Fibroblast of skin of back (primary cell): ENCODE measurements at places on chromosomes 4 and X.

- DNase-seq: peak; percentile 57
Measured at GRCh38 chr4:56048702-56049431, 100.1 kb downstream of the CEP135 start.

DNA sequence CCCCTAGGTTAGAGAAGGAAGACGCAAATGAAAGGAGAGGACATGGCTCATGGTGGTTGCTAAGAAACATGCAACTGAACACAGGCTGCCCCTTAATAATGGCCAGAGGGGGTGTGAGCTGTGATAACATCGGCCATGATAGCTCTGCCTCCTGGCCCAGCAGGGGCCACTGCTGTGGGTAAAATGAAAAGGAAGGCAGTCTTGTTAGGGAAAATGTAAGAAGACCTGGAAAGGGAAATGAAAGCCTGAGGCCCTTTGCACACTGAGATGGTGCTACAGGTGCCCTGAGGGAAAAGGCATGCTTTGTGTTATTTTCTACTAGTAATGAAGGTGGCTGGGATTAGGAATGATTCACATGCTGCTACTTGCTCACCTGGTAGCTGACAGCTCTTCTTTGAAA is 123.6 kb upstream of the MID1 start:
- DNase-seq: no peak

DNA sequence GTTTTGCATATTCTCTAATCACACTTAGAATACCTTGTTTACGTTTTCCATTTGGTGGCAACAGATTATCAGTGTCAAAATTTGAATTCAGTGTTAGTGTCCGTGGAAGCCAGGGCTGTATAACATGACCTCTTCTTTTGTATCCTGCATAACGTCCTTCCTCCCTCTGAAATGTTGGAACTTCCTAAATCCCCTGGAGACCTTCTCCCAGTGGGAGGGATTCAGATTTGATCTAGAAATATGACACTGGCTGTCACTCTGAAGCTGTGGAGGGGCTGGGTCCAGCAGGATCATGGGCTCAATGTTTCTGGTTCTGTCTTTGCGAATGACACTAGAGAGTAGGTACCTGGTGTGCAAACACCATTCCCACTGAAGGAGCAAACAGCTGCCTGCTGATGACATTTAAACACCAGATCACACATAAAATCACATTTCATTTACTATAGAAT is 850 bp upstream of the CXCL3 start:
- DNase-seq: no peak

DNA sequence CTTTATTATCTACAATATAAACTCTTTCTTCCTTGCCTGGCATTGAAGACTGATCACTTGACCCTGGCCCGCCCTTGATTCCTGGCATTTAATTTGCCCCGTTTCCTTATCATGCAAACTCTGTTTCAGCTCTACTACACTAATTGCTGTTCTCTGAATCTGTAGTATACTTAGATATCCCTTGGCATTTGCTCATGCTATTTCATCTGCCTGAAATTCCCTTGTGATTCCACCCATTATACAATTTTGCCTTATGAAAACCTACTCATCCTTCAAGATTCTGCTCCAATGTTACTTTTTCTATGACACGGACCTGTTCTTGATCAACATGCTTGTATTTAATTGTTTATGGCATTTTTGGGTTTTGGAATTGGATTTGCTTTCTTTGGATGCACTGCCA is 459.9 kb upstream of the AMOT start:
- no peak for DNase-seq

DNA sequence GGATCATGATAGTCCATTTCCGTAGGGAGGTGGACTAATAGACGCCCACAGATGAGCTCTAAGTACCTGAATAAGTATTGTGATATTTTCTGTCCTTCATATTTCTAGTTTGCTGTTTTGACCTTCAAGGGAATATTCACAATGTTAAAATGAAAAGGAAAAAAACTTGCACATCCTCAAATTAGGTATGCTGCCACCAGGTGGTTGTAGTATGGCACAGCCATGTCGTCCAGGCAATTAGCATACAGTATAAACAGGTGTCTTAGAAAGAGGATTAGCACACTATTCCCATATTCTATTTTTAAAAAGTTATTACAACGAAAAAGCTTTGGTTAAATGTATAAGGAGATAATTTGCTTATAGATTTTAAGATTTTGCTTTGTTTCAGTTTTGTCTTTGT is 802.0 kb downstream of the RPA4 start:
- DNase-seq: peak; percentile 13

DNA sequence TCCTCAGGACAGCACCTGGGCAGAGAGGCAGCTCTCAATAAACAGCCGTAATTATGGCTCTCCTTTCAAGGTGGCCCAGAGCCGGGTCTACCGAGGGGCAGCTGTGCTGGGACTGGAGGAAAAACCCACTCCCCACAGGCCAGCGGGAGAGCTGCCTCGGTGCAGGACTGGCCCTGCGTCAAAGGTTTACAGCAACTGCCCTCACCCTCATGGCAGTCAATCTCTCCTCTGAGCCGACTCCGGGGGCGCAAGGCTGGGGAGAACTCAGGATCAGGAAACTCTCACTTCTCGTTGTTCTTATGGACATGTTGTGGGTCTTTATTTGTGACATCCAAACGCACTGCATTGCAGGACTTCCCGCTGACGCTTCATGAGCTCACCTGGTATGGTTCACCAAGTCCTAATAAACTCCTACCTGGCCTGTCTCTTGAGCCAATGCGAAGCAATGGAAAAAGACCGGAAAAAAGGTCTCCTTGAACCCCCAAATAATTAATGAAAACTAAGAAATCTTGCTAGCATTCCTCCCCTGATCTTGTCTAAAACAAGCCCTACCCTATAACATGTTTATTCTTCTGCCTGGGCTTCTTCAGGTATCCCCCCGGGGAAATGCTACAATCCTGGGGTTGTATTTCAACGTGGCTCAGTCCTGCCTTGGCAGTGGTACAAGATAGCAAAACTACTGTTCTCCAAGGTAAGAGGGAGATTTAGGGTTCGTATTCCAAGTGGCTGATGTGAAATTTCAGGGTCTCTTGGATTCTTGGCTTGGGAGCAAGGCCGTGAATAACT is 50.1 kb upstream of the CDKN2AIP start:
- no peak for DNase-seq

- DNase-seq: no peak
Measured at GRCh38 chrX:57587062-57587461, 4.7 kb upstream of the ZXDB start.

DNA sequence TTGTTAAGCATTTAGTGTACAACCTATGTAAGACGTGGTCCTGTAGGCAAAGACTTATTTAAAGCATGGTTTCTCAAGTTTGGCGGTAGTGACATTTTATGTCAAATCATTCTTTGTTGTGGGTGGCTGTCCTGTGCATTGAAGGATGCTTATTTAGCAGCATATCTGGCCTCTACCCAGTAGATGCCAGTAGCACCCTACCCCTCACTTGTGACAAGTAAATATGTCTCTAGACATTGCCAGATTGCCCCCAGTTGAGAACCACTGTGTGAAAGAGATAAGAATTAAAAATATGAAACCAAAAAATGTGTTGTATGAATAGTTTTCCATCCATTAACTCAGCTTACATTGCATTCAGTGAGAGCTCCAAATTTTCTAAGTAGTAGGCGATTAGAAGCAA is 25.5 kb downstream of the MMAA start:
- peak; percentile 30 for DNase-seq

- no peak for DNase-seq
Measured at GRCh38 chr4:119646347-119647071, 17.9 kb upstream of the PDE5A start.

- no peak for DNase-seq
Measured at GRCh38 chrX:99795495-99795894, 614.6 kb downstream of the PCDH19 start.

- no peak for DNase-seq
Measured at GRCh38 chrX:80306007-80306406, 114.2 kb upstream of the TENT5D start.

DNA sequence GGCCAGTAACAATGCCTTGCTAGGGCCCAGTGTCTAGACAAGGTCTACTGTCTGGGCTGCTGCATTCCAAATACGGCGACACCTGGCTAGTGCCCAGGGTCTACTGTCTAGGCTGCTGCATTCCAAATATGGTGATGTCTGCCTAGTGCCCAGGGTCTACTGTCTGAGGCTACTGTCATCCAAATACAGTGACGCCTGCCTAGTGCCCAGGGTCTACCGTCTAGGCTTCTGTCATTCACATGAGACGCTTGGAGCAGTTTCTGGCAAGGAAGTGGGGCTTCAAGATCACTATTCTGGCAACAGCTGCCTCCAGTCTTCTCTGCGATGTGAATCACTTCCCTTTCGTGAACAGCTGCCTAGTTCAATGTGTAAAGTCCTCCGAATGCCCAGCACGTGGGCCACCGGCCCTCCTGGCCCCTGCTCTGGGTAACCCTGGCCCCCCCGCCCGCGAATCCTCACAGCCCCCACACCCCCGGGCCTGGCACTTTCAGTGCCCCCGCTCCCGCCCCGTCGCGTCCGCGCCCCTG is 12.7 kb downstream of the ACOX3 start:
- peak; percentile 49 for DNase-seq

- peak; percentile 7 for DNase-seq
Measured at GRCh38 chr4:156820931-156821330, 150.7 kb downstream of the PDGFC start.

- no peak for DNase-seq
Measured at GRCh38 chrX:101081231-101081630, 2.6 kb downstream of the TMEM35A start.

- no peak for DNase-seq
Measured at GRCh38 chr4:106796876-106797275, 239.2 kb downstream of the DKK2 start.

DNA sequence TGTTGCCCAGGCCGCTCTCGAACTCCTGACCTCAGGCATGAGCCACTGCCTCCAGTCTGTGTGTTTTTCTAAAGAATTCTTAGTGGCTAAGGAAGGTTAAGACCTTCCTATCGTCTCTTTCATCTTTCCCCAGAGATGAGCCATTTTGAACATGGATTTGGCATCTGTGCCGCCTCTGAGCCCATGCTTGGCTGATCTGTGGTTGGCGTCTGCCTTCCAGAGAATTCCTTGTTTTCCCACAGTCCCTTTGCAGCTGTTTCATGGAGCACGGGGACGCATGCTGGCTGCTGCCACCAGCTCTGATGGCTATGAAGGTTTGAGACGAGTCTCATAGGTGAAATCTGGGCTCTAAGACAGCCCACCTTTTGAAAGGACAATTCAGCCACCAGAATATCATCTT is 60.4 kb downstream of the SHROOM2 start:
- DNase-seq: no peak

DNA sequence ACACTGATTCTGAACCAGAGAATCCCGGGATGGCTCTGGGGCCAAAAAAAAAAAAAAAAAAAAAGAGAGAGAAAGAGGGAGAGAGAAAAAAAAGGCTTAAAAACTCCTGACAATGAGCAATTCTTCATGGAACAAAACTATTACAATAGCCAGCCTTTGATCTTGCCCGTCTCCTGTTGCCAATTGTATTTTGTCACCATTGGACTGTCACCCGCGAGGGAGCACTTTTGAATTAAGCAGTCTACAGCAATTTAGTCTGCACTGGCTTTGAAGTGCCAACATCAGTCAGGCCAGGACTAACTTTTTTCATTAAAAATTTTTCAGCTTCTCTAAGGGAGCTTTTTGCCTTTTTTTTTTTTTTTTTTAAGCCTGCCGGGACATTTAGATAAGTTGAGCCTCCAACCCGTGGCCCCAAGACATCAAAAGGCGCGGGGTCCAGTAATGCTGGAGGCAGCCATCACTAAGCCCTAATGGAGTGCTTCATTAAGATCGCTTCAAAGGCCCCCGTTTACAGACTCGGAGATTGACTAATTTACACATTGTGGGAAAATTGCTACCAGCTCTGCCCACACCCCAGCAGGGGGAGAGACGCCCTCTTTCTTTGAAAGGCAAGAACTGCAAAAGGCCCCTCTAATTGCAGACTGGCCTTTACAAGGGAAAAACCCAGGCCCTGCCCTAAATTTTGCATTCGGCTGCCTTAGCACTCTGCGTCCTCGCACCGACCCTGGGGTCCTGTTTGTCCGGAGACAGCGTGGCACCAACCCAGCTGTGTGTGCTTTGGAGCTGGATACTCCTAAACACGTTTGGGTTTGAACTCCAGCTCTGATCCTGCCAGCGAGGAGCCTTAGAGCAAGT is 98.1 kb upstream of the MSX1 start:
- no peak for DNase-seq

DNA sequence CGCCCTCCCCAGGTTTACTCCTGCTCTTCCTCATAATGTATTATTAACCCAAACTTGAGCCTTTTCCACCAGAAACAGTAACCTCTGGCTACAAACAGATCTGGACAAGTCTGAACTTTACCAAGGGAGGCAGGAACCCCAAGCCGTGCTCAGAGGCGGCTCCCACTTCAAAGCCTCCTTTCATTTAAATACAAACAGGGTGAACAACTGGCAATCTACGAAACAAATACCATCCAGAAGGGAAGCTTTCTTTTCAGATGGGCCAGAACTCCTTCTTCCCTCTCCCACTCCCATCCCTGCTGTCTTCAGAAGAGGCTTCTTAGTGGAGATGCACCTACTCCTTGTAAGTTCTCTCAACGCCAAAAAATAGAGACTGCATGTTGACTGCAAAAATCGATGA is 2.1 kb upstream of the GPC4 start:
- DNase-seq: no peak

DNA sequence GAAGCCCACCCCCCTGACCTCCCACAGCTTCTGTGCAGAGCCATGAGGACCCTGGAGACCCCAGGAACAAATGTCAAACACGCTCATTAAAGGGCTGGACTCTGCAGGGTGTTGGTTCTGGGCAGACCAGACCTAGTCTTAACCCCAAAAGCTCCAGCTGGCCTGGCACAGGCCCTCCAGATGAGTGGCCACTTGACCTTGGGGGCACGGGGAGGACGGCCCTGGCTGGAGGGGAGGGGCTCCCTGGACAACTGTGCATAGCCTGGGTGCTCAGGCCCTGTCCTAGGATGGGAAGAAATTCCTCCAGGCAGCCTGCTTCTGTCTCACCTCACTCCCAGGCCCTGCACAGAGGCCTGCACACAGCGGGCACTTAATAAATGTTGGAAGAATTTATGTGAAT is 9.4 kb downstream of the ADRA2C start:
- no peak for DNase-seq

GRCh38 chr4:177191991-177192390 is 117.7 kb upstream of the NEIL3 start:
- DNase-seq: no peak

DNA sequence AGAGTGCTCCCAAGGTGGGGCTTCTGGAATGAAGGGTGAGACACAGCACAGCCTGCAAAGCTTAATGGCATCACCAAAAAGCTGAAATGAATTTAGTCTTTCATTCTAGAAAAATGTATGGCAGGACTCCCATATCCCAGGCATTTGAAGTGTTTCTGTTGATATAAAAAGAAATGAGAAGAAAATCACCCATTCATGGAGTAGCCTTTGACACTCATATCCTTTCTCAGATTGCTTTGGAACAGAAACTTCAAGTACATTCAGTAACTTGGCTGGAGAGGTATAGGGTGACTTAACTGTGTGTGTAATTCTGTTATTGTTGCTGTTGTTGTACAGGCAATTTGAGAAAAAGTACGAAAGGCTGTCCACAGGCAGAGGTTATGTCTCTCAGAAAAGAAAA is 35.3 kb downstream of the C4orf54 start:
- no peak for DNase-seq

- DNase-seq: no peak
Measured at GRCh38 chr4:3766036-3766784, at the start of gene ADRA2C. Gene ADRA2C, plus strand, starts transcription at chr4:3766385. Its CDS starts 222 bp downstream, at chr4:3766607.

- peak; percentile 21 for DNase-seq
Measured at GRCh38 chrX:22296871-22297270, 24.2 kb downstream of the CBLL2 start.
